ENCODE measurements at places on chromosomes 5 and 9.

GRCh38 chr5:119991625-119992024 lies 362.3 kb downstream of the FAM170A start:
- DNase-seq = no peak

- no peak for DNase-seq
These were observed 56.5 kb upstream of the JADE2 start for GRCh38 chr5:134468921-134469400.

GRCh38 chr9:78919701-78920100 lies 622.8 kb downstream of the PSAT1 start:
- DNase-seq = no peak

DNA sequence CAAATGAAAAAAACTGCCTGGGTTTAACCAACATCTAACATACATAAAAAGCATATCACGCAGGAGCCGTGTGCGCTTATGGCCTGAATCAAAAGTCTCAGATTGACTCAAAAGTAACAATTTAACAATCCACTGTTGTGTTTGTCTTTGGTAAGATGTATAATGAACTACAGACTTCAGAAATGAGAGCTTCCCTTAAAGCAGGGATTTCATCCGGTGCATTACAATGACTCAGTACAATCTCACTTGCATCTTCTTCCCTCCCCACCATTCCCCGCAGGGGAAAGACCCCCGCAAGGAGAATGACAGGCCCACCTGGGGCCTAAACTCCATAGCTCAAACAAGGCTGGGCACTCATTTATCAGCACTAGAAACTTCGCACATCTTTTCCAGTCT lies 1.4 kb downstream of the ZFR start:
- no peak for DNase-seq

- DNase-seq = no peak
These were observed 46.0 kb upstream of the SHC3 start for GRCh38 chr9:89224633-89225032.

DNA sequence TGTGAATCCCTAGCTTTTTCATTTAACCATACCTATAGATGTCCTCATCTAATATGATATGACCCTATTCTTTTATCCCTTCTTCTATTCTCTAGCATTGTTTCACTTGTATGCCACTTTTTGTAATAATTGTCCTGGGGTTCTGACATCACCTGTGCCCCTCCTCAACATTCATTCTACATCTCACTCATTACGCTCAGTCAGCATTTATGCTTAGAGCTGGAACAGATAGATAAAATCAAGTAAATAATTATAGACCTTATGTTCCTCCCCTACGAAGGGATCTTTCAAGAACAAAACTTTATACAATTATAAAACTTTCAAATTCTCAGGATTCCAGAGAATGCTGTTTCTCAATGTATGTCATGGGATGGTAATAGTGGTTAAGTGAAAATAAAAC lies 18.0 kb downstream of the GABRA6 start:
- DNase-seq = no peak

DNA sequence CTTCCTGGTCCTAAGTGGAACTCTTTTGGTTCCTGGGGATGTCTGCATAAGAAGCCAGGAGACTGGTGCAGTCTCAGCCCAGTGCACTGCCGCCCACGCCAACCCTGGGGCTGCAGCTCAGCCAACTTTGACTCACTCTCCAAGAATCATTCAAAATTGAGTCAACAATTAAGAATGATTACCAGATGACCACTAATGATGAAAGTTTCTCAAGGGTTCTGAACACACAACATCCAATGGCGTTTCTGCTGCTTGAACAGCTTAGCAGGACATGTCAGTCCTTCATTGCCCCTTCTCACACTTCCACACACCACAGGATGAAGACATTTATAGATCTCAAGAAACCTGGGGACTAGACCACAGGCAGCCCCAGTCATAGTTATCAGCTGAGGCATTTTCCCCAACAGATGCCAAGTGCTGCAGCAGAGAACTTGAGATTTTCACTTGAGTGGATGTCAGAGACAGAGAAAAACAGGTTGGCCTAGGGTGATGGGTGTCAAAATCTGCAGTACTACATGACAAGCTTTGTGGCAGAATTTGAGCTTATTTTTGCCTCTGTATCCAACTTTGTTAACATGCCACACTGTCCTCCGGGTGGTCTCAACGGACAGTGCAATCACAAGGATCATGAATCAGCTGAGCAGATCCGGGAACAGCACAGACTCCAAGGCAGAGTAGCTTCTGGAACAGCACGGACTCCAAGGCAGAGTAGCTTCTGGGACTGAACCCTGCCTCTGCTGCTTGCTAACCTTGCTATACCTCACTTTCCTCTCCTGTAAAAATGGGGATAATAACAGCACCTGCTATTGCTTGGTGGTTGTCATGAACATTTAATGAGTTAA lies 356.1 kb downstream of the SPOCK1 start:
- DNase-seq = no peak

- no peak for DNase-seq
These were observed 34.7 kb downstream of the LHX3 start for GRCh38 chr9:136170006-136170901.

DNA sequence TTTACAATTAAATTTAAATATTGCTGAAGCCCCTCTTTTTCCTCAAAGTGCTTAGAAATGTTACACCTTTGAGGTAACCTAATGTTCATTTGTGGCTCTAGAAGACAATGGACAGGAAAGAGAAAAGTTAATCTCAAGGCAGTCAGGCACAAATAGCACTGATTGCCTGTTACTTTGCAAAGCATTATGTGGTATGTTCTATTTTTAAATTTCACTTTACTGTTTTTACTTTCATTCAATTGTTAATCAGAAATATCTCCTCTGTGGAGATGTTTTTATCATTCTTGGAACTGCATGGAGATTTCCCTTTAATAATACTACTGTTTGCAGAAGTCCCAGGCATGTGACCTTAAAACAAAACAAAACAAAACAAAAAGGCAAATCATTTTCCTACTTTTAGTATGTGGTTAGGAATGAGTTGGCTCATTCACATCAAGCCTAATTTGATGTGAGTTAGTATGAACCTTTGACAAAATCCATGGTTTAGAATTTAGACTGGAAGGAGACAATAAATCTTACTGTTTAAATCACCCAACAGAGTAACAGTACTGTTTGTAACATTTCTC lies 67.5 kb downstream of the CWC27 start:
- no peak for DNase-seq

- DNase-seq = no peak
These were observed 19.2 kb downstream of the SLC25A25 start for GRCh38 chr9:128087262-128087661.

- no peak for DNase-seq
These were observed 9.1 kb upstream of the RFK start for GRCh38 chr9:76403352-76403751.

- no peak for DNase-seq
These were observed 405.9 kb downstream of the TLE4 start for GRCh38 chr9:79977510-79978197.

DNA sequence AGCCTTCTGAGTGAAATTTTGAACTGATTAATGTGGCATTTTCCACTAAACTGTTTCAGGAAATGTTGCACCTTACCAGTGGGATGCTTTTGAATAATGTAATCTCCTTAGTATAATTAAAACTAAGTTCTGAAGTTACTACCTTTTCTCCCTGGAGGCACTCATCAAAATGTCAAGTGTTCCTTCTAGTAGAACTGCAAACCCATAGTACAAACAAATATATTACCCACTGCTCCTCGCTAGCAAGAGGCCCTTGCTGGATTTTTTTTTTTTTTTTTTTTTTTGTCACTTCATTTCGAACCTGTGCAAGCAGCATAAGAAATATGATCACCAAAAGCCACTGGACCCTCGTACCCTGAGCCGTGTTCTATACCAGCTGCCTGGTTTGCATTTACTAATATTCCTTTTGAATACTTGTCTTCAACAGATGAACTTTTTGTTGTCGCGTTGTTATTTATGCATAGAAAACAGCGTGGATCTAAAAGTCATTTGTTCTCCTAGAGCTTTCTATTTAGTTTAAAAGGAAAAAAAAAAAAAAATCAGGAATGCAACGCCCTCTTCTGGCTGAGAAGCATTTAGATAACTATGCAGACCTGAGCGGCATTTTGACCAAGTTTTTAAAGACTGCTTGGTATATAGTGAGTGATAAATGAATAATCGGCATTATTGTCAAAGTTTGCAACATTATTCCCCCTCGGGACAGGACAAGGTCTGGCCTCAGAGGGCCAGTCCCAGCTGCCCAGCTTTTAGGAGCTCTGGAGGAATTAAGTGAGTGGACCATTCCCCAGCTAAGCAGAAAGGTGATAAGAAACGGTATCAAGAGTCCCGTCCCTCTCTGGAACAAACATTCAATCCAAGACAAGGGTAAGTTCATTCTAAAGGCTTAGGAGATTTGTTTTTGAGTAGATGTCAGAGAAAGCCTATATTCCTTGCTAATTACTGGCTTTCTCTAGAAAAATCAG lies 162.5 kb upstream of the KIF2A start:
- DNase-seq = no peak

GRCh38 chr9:95776176-95776575 lies 99.3 kb upstream of the ERCC6L2 start:
- no peak for DNase-seq

- no peak for DNase-seq
These were observed 513.9 kb downstream of the CTNND2 start for GRCh38 chr5:11390291-11390767.

GRCh38 chr5:128427921-128428320 lies 110.1 kb downstream of the FBN2 start:
- no peak for DNase-seq

DNA sequence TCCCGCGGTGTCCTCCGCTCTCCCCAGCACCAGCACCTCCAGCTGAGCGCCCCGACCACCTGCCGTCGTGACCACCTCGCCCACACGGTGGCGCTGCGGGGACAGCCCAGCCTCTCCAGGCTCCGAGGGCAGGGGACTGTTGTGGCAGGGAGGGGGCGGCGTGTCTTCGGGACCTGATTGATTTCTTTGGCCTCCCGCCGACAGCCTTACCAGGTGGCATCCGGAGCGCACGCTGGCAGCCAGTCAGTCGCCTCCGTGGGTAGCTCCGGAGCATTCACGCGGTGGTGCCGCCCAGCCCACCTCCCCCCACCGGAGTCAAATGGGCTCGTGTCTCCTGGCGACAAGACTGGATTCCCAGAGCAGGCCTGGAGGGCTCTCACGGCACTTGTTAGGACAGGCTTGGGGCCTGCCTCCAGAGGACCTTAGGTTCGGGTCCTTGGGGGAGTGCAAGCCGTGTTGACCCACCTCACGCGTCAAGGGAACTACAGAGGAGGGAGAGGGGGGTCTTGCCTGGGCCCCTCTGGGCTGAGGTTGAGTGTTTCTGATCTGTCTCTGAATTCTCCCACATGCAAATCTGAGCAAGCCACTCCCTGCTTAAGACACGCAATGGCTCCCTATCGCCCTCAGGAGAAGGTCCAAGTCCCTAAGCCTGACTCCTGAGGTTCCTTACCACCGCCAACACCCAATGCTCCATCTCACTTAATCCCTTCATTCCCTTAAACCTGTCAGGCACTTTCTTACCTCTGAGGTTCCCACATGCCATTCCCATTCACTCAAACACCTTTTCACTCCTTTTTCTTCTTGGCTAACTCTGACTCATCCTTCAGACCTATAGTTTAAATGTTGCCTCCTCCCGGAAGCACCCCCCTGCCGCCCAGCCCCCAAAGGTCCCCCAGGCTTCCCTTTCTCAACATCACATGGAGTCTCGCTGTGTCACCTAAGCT lies 51.2 kb upstream of the GGTA1 start:
- DNase-seq = peak; percentile 86

- DNase-seq = no peak
These were observed 2.2 kb upstream of the MEGF9 start for GRCh38 chr9:120716483-120716882.

GRCh38 chr5:61371474-61371873 lies 39.4 kb downstream of the ZSWIM6 start:
- peak; percentile 16 for DNase-seq

- DNase-seq = no peak
These were observed 96.2 kb downstream of the CCDC192 start for GRCh38 chr5:127799293-127799905.

Measured in NCI-H1105 treated with DMSO at 0.1 percent for 48 hours (cell line).